NCI-H1417 treated with DMSO at 0.1 percent for 48 hours (cell line): ENCODE measurements at places on chromosomes 16 and 17.

GRCh38 chr16:73319261-73319660, 271.3 kb upstream of the ZFHX3 start:
- DNase-seq = no peak

DNA sequence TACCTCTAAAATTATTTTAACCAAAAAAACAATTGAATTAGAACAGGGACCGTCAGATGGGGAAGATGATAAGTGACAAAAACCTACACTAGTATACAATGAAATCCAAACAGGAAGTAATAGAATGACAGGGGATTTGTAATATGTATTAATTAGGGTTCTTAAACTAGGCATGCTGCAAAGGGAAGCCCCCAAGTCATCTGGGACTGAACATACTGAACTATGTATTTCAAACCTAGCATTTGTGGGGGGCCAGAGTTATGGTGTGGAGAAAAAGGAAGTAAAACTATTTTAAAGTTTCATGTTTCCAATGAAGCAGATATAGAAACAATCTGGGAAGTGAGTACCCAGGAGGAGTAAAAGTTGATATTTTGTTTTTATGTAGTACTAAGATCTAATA, 133.2 kb upstream of the HS3ST3A1 start:
- DNase-seq = no peak

GRCh38 chr16:1863681-1864460, 8.1 kb downstream of the MEIOB start:
- DNase-seq = no peak

GRCh38 chr17:43171586-43172487, 823 bp downstream of the NBR1 start:
- no peak for DNase-seq

DNA sequence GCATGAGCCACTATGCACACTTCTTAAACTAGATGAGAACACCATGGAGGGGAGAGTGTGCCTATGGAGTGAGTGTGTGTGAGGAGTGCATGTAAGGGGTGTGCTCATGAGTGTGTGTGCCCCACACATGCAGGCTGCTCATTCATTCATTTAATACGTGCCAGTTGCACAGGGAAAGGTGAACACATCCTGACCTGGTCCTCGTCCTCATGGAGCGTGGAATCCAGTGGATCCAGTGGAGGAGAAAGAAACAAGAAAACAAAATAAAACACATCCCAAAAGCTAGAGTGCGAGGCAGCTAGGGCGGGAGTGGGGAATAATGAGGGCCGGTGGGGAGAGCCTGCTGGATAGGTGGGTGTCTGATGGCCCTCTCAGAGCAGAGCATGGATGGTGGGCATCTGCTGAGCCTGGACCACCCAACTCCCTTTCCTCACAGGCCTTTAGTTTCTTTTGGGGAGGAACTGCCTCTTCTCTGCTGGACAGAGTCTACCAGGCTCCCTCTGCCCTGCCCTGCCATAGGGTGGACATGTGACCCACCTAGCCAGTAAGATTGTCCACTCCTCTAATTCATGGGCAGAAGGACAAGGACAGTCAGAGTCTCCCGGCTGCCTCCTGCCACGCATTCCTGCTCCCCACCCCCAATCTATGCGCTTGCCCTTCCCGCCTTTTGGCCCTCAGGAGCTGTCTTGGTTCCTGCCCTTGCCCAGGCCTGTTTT, 204.3 kb downstream of the RAB11FIP4 start:
- DNase-seq = no peak

DNA sequence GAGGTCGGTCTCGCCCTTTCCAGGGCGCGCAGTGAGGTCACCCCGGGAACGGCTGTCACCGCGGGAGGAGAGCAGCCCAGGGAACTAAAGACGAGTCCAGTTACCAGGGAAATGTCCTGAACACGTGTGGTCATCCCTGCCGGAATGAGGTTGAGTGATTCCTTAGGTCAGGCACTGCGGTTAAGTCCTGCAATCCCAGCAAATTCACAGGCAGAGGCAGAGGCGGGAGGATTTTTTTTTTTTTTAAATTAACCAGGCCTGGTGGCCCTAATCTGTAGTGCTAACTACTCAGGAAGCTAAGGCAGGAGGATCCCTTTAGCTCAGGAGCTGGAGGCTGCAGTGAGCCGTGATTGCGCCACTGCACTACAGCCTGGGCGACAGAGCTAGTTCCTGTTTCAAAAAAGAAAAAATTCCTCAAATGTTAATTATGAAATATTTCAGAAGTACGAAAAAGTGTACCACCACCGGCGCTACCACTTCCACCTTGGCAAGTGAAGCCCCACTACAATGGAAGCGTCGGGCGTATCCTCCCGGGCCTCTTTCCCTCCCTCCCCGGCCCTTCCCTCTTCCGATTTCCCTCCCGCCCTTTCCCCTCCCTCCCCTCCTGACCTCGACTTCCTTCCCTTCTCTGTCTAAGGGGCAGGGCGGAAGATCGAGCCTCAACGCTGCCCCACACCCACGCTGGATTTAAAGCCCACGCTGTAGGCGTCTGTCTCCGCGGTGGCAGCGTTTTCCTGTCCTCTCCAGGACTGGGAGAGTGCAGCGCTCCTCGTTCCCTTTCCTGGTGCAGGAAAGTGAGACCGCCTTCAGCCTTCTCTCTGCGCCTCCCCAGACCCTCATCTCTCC, 27.3 kb downstream of the SLFN11 start:
- DNase-seq = no peak

DNA sequence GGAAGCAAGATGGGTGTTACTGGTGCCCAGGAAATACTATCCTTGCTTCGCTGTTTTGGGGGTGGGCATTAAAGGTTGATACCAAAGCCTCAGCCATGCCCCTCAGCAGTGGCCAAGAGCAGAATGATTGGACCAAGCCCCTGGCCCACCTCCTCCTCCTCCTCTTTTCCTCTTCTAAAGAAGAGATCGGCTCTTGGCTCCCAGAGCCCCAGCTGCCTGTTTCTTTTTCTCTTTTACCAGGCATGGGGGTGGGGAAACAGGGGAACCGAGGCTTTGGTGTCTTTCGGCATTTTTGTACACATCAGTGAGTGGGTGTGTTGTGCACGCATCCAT, 5.8 kb downstream of the THRA start:
- no peak for DNase-seq

GRCh38 chr17:35665662-35666061, 65.8 kb upstream of the RASL10B start:
- no peak for DNase-seq

DNA sequence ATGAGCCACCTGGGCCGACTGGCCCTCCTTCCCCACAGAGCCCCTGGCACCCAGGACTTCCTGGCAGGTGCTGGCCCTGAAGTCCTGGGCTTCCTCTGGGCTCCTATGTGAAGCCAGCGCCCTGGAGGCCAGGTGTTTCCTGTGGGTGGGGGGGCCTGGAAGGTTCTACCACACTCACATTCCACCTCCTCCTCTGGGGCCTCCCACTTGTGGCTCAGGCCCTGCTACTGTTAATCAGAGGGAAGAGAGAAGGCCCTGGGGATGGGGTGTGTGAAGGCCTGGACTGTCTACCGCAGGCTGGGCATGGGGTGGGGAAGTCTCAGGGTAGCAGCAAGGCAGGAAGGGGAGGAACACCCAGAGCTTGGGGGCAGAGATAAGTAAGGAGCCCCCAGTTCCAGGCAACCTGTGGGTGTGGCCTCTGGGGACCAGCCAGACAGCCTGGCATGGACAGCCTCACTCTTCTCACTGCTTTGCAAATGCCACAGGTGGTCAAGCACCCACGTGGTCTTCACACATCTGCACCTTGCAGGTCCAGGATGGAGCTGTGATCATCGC, 111.9 kb upstream of the TNRC6C start:
- no peak for DNase-seq

GRCh38 chr16:525520-526180, 1.9 kb upstream of the CAPN15 start:
- no peak for DNase-seq

GRCh38 chr16:89089120-89089519, 4.5 kb upstream of the ACSF3 start:
- no peak for DNase-seq

DNA sequence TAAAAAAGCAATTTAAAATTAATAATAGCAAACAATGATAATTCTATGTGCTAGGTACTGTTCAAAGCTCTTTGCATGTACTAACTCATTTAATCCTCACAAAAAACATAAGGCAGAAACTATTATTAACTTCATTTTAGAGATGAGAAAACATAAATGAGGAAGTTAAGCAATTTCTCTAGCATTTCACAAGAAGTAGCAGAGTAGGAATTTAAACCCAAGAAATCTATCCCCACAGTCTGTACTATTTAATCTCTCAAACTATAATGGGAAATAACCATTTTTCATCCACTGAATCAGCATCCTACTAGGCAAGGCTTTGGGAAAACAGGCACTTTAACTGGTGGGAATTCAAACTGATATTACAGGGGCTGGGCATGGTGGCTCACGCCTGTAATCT, 42.2 kb upstream of the INTS2 start:
- DNase-seq = no peak

DNA sequence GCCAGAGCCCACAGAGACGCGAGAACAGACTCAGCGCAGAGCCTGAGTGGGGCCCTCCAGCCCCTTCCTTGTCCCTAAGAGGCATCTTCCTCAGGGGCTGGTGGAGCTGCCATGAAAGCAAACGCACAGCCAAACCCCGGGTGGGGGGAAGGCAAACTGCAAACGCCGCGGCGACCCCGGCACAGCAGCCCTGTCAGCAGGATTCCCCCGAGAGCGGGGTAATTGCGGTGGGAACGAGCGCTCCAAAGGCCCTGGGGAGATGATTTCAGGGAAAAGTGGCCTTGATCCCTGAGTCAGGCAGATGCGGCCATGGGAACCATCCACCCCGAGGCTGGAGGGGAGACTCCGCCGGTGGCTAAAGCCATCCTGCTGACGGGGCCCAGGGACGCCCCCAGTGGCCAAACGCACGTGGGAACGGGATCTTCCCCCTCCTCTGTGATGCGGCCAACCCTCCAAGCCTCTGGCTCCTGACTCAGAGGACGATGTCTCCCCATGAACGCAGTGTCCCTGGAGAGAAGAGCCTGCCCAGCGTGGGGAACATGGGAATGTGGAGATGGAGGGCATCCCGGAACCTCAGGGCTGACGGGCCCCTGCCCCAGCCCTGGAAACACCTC, 25.1 kb downstream of the SLC7A5 start:
- DNase-seq = no peak

- no peak for DNase-seq
Observed at GRCh38 chr17:75985986-75986385, 6.9 kb downstream of the TEN1 start.

DNA sequence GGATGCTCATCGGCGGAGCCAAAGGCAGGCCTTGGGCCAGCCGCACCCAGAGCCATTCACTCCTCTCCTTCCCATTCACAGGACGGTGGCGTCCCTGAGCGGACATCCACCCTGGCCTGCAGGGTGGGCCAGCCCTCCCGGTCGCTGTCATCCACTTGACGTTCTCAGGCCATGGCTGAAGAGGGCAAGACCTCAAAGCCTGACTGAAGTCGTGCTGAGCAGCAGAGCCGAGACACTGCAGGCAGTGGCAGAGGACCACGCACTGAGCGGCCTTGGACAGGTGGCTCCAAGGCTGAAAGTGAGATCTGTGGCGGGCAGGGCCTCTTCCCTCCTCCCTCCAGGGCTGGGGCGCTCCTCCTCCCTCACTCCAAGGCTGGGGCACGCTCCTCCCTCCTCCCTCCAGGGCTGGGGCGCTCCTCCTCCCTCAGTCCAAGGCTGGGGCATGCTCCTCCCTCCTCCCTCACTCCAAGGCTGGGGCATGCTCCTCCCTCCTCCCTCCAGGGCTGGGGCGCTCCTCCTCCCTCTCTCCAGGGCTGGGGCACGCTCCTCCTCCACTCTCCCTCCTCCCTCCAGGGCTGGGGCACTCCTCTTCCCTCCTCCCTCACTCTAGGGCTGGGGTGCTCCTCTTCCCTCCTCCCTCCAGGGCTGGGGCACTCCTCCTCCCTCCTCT, 24.1 kb downstream of the GNPTG start:
- DNase-seq = no peak

- no peak for DNase-seq
Observed at GRCh38 chr17:73954951-73955350, 248.5 kb upstream of the RPL38 start.

DNA sequence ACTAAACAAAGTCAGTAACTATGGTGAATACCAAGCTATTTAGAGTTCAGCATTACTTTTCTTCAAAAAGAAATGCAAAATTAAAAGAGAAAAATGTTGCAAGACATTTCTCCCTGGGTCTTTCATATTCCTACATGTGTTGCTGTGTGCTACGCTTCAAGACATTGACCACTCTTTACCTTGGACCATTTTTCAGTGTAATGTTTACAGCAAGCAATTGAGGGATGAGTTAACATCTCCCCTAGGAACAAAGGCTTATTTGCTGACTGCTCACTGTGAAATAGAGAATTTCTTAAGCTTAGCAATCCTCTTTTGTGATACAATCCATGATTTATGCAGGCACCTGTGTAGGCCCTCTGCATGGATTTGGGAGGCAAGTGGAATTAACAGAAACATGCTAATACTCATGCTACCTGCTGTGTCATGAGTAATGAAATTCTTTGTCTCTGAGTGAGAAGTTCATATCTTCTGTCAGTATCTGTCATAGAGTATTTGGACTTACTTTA, 1202.9 kb upstream of the CDH8 start:
- DNase-seq = no peak

- no peak for DNase-seq
Observed at GRCh38 chr17:63222655-63223054, 223.5 kb downstream of the CYB561 start.

GRCh38 chr16:16143038-16143763, 80.1 kb downstream of the ABCC6 start:
- DNase-seq = no peak

DNA sequence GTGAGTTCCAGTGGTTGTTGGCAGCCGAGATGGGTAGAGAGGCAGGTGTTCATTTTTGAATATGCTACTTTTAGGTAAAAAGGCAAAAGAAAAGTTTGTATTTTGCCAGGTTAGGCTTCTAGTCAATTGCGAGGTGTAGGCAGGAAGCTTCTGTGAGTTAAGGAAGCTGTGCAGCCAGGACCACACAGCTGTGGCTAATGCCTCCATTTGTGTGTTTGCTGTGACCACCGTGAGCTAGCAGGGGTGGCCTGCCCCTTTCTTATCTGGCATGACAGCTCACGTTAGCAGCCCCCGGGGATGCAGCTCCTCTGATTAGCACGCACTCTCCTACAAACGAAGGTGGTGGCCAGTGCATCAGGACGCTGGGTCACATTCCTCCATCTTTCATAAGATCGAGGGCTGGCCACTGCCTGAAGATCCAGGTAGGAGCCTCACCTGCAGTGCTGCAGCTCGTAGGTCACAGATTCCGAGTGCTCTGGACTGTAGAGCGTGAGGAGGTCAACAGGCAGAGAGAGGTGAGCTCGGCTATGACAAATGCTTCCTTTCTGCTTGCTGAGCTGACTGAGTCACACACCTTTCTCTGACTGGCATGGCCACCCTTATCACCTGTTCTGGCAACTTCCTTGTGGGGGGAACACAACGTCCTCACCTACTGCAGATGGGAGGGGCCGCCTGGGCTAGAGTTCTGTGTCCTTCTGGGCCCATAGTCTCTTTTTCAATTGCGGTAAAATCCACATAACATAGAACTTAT, 244.4 kb downstream of the HS3ST3B1 start:
- DNase-seq = no peak
